ENCODE measurements at places on chromosomes 1 and 21.
A peak's percentile ranks its signal among the peaks of the same experiment; 100 is the strongest.

DNA sequence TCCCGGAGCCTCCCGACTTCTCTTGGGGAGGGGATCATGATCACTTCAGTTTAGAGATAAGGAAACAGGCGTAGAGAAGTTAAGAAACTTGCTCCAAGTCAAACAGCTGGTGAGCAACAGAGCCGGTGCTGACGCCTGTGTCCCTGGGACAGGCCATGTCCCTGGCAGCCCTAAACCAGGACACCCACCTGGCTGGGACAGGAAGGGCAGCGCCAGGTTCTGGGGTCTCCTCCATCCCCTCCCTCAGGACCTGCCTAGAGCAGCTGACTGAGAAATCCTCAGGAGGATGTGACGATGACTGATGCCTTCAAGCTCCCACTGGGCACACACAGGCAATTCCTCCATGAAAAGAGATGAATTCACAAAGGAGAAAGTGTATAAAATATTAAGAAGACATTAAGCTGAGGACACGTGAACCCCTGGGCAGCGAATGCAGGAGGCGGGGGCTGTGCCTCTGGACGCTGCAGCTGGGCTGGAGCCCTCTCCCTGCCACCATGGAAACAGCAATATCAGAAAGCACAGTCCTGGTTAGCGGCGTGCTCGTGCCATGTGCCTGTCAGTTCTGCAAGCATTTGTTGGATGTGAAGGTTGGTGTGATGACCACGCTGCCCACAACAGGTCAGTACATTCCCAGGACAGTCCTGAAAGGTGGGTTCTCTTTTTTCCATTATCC is 40.1 kb upstream of the C1orf174 start:
- H3K27ac ChIP-seq = no peak overlapping the region
- peaks cover 79% of the 10 kb centered on the region for H3K27me3 ChIP-seq
- H3K4me1 ChIP-seq = no peaks in the 10 kb centered on the region
- no peak for ATAC-seq
- H3K36me3 ChIP-seq = no peaks in the 10 kb centered on the region

DNA sequence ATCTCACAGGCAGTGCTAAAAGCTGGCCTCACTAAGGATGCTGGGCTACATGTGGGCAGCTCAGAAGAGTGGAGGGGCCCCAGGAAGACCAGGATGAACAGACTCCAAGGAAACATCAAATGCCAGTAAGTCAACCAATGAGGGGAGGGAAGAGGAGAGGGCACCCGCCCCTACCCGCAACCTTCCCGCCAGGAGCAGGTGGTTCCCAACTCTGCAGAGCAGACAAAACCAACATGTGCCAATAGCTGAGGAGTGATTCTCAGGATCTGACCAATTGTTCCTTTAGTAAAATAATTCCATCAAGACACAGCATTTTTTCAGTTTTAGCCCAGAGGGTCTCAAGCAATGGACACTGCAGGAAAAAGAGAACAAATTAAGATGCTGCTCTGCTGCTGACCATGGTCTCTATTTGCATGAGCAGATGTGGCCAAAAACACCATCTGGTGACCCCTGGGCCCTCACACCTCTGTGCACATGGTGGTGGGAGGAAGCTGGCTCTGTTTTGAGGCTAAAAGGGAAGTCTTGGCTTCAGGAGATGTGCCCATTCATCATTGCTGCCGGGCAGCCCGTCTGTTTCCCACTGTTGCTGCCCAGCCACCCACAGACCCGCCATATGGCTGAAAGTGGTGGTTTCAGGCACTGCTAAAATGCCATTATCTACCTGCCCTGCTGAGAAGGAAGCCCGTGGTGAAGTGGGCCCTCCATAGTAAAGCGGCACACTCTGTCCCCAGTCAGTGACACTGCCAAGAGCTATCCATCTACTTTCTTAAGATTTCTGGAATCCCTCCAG is 231.8 kb downstream of the KCNH1 start:
- H3K4me3 ChIP-seq = no peak overlapping the region
- no peak overlapping the region for H3K27ac ChIP-seq
- H3K4me1 ChIP-seq = no peaks in the 10 kb centered on the region
- no peak for ATAC-seq

DNA sequence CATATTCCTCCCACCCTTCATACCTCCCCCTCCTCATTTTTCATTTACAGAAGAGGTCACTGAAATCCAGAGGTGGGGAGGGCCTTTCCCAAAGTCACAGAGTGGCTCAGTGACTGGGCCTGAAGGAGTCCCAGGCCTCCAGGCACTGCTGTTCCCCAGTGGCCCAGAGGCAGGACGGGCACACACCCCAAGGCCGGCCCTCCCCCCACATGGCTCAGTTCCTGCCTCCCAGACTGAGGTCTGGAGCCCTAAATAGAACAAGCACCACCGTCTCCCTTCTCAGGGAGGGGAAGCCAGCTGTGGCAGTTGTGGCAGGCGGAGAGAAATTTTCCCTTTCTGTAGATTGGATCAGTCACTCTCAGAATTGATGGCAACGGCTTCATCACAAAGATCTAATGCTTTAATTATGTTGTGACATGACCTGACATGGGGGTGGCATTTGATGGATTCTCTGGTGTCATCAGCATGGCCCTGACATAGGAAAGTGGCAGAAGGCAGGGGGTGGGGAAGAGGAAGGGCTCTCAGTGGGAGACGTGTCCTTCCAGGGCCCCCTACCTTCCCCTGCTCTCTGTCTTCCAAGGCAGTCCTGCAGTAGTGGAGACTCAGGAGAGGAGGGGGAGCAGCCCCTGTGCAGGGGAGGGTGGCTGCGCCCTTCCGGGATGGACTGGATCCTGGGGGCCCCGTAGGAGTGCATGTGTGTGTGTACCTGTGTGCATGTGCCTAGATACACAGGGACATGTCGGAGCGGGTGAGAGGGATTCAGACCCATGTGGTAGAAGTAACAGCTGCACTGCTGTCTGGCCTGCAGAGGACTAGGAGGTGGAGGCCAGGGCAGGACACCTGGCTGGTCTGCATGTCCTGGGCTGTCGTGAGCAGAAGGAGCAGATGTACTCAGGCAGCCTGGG is 41.2 kb upstream of the FOXO6 start:
- no peaks in the 10 kb centered on the region for H3K27me3 ChIP-seq
- no peak overlapping the region for H3K4me3 ChIP-seq
- peak overlapping the region; percentile 50 for H3K27ac ChIP-seq
- no peaks in the 10 kb centered on the region for H3K36me3 ChIP-seq
- ATAC-seq = peak; percentile 50
- H3K4me1 ChIP-seq = no peaks in the 10 kb centered on the region

DNA sequence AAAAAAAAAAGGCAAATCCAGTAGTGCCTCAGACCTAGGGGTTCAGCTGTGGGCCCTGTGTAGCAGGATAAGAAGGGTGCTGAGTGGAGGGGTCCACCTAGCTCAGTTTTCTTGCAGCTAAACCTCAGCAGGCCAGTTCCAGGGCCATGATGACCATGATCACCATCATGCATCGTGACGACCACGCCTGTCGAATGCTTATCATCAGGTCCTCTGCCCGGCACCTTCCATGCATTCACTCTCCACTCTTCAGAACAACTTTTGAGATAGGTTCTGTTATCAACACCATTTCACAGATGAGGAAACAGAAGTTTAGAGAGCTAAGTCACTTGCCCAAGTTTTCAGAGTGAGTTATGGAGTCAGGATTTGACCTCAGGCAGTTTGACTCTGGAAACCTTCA is 54.9 kb downstream of the ACBD3 start:
- no peak for ATAC-seq
- no peaks in the 10 kb centered on the region for H3K36me3 ChIP-seq
- H3K4me1 ChIP-seq = peaks cover 13% of the 10 kb centered on the region
- H3K27me3 ChIP-seq = no peaks in the 10 kb centered on the region

DNA sequence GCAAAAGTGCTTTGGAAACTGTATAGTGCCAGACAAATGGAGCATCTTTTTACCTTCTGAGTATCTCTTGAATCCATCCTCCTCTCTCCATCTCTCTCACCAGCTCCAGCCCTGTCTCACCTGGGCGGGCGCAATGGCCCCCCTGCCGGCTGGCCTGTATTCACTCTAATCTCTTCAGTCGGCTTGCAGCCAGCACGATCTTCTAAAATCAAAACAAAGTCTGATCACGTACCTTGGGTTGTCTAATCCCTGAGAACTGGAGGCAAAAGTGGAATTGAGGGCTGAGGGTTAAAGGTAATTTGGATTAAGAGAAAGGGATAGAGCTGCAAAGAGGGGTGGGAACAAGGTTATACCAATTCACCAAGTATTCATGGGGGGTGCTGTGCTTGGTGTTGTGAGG is 46.0 kb upstream of the LRRN2 start:
- ATAC-seq = no peak
- H3K4me3 ChIP-seq = no peak overlapping the region
- peaks cover 7% of the 10 kb centered on the region for H3K27me3 ChIP-seq
- H3K36me3 ChIP-seq = no peaks in the 10 kb centered on the region
- no peak overlapping the region for H3K27ac ChIP-seq

DNA sequence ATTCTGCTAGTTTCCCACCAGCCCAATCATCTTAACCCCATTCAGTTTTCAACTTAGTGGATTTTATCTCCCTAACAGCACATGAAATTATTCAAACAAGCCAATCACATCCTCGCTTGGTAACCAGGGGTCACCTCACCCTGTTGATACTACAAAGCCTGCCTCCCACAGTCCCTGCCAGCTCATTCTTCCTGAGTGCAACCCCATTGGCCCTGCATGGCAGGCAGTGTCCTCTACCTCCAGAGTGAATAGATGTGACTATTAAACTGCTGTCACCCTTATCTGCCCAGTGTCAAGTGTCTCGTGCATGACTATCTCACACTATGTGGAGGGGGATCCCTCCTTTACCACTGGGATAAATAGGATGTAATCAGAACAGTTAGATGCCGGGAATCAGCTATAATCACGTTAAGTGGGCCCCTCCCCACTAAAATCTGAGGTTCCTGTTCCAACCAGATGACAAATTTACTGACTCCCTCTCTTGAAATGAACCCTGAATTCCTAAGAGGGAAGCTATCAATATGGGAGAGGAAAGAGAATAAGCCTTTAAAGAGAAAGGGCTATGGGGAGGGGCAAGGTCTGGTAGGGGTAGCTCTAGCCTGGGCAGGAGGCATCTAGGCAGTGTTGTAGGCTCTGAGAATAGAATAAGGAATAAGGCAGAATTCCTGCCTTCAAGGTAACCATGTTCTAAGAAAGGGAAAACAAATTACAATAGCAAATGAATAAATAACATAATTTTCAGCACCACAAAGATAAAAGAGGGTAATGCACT is 155.9 kb downstream of the SLC30A10 start:
- no peaks in the 10 kb centered on the region for H3K4me1 ChIP-seq
- ATAC-seq = no peak
- H3K4me3 ChIP-seq = no peak overlapping the region
- H3K36me3 ChIP-seq = no peaks in the 10 kb centered on the region

GRCh38 chr1:26788836-26789611 is 1.3 kb downstream of the PIGV start:
- peak overlapping the region; percentile 98 for H3K4me3 ChIP-seq
- peaks cover 6% of the 10 kb centered on the region for H3K4me1 ChIP-seq
- ATAC-seq = peak; percentile 44

DNA sequence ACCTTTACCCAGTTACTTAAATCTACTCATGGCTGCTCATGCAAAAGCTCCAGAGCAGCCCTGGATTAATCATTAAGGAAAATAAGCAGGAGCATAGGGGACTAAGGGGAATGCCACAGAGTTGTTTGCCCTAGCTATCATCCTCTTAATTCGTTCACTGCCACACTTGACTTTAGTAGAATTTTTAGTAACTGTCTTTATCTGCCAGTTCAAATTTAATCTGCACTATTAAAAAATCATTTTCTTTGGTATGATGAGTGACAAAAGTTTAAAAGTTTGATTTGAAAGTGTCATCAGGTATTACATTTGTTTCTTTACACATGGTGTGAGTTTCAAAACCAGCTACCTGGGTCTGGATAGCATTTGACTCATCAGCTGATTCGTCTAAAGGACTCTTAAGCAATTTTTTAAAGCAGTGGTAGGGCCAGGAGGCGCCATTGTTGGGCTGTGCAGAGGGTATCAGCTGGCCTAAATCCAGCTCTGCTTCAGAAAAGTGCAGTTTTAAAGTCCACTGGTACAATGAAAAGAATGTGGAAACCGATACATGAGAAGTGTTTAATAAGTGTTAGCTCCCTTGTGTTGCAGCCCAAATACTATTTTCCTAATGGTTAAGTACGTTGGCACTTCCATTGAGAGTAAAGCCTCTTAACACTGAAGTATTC is 69.9 kb upstream of the DR1 start:
- ATAC-seq = no peak
- H3K27me3 ChIP-seq = no peaks in the 10 kb centered on the region
- no peaks in the 10 kb centered on the region for H3K4me1 ChIP-seq
- H3K36me3 ChIP-seq = no peaks in the 10 kb centered on the region
- no peak overlapping the region for H3K4me3 ChIP-seq

DNA sequence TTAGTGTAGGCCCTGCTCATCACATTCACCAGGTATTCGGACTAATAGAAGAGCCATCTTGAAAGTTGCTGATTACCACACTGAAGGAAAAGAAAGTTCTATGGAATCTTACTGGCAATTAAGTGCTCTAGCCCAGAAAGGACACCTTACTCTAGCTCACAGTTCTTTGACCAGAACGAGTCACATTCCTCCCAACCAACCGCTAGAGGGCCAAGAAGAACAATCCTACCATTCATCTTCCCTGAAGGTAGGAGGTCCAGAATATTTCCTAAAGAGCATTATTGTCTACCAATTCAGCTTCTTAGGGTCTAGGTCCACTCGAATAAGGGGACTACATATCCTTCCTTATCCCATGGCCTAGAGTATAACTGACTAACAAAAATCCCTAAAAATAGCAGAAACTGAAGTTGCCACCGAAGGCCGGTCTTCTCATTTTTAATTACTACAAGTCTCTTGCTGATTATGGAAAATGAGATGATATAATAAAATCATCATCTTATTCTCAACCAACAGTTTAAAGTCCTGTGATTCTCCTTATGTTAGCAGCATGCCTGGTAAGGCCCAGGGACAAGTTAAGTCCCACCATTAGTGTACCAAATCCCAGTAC is 2.7 kb upstream of the FMO1 start:
- no peak overlapping the region for H3K4me3 ChIP-seq
- H3K27ac ChIP-seq = no peak overlapping the region
- H3K27me3 ChIP-seq = no peaks in the 10 kb centered on the region
- ATAC-seq = no peak

DNA sequence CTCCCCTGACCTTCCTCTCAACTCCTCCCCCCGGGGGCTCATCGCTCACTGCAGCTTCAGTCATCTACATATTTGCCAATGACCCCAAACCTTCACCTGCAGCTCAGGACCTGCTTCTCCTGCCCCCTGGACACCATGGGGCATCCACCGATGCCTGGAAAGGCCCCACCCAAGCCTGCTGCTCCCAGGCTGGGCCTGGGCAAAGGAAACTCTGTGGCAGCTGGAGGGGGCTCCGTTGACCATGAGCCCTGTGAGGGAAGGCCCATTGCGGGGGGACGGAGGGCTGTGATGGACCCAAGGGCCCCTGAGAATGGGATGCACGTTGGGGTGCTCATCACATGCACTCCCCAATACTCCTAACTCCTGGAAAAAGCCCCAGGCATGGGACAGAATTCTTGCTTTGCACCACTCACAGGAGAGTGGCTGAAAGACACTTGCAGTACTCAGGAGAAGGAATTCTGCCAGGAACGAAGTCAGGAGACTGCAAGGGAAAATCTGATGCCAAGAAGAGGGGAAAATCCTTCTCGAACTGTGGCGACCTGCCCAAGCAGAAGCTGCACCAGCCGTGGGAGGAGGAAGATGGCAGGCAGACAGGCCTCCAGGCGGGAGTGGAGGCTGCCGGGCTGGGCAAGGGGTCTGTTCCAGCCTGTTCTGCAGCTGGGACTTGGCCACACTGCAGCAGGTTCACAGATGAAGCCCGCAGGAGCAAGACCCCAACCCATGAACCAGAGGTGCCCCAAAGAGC is 18.4 kb downstream of the MATN1 start:
- no peak overlapping the region for H3K27ac ChIP-seq
- peaks cover 56% of the 10 kb centered on the region for H3K4me1 ChIP-seq
- no peaks in the 10 kb centered on the region for H3K36me3 ChIP-seq
- H3K4me3 ChIP-seq = no peak overlapping the region
- H3K27me3 ChIP-seq = no peaks in the 10 kb centered on the region
- no peak for ATAC-seq
